Upper lobe of left lung (tissue), 6 donors: ENCODE measurements at places on chromosomes 11 and 22.

DNA sequence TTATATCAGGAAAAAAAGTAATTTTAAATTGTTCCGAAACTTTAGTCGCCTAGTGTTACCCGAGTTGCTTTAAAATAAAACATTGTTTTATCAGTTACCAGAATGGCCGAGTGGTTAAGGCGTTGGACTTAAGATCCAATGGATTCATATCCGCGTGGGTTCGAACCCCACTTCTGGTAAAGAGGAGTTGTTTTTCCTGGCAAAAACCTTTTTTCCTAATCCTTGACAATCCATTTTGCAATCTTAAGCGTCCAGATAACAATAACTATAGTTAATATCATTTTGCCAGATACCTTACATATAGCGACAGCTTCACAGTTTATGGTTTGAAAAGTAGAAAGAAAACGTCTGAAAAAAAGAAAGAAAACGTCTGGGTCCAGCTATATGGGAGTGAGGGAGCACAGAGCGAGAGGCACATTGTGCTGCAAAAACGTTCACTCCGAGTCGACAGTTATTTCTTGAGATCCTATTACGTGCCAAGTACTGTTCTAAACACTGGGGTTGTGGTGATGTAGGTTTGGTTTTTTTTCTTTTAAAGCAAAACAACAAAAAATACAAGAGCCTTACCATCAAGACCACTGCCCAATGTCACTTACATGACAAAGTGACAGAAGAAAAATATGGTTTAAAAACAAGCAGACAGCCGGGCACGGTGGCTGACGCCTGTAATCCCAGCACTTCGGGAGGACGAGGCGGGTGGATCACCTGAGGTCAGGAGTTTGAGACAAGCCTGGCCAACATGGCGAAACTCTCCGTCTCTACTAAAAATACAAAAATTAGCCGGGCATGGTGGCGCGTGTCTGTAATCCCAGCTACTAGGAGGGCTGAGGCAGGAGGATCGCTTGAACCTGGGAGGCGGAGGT, 40.6 kb downstream of the OR4D9 start:
- peaks cover 23% of the 10 kb centered on the region for H3K4me1 ChIP-seq
- no peaks in the 10 kb centered on the region for H3K36me3 ChIP-seq
- DNase-seq = no peak
- H3K27ac ChIP-seq = peak overlapping the region; percentile 88
- peak overlapping the region; percentile 55 for H3K4me3 ChIP-seq

DNA sequence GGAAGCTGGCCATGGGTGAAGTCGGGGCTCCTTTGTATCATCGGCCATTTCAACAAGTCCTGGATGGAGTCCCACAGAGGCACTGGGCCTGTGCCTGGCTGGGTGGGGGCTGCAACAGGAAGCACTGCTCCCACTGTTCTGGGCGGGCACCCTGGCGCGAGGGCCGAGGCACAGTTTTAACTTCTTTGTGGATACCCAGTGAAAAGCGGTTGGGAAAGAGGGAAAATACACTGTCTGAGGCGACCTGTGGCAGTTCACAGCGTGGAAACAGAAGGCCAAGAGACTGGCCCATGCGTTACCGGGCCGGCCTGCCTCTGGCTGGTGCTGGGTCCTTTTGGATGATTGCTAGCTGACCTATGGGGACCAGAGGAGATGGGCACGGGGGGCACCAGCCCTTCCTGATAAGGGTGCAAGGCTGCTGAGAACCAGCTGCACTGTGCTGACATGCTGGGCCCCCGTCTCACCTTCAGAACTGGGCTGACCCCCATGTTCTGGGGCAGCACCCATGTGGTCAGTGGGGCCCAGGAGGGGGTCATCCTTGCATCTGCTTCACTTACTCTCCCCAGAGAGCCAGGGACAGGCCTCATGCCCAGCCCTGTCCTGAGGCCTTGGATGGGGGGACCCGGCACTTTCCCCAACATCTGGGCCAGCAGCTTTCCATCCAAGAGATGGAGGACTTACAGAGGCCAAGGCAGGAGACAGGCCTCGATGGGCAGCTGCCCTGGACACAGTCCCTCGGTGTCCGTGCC, 4.2 kb downstream of the OVOL1 start:
- DNase-seq = no peak
- peaks cover 26% of the 10 kb centered on the region for H3K4me1 ChIP-seq
- H3K36me3 ChIP-seq = no peaks in the 10 kb centered on the region
- peaks cover 2% of the 10 kb centered on the region for H3K27me3 ChIP-seq
- no peak overlapping the region for H3K4me3 ChIP-seq

DNA sequence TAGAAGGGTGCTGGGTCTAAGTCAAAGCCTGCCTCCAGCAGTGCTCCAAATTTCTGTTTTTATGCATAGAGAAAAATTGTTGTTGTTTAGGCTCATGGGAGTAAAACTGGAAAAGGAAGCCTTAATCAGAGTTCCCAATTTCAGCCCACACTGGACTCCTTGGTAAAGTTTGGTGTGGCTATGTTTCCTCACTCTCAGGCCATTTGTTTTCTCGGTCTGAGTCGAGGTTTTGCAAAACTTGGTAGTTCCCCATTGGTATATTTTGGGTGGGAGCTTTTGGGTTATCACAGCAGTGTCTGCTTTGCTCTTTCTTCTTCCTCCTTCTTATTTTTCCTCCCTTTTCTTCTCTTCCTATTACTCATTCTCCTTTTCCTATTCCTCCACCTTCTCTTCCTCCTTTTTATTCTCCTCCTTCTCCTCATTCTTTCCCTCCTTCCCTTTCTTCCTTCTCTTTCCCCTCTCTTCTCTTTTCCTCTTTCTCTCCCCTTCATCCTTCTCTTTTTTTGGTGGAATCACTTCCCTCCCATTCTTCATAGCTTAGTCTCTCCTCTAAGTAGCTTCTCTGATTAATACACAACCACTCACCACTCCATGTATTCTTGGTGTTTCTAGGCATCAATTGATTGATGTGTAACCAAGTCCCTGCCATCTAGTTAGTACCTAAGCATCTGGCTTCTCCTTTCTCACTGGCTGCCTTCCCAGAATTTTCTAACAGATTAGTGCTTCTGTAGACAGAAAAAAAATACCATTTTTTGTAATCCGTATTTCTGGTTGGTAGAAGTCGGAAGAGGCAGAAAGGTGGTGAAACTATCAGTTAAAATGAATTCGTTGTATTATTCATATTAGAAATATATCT, 10.1 kb downstream of the SLC5A1 start:
- H3K27me3 ChIP-seq = no peaks in the 10 kb centered on the region
- no peaks in the 10 kb centered on the region for H3K36me3 ChIP-seq
- no peak overlapping the region for H3K27ac ChIP-seq
- H3K4me3 ChIP-seq = no peak overlapping the region

GRCh38 chr11:1388763-1389102, 1.0 kb upstream of the BRSK2 start:
- DNase-seq = no peak
- H3K27ac ChIP-seq = no peak overlapping the region
- H3K27me3 ChIP-seq = no peaks in the 10 kb centered on the region
- peaks cover 21% of the 10 kb centered on the region for H3K4me1 ChIP-seq
- peak overlapping the region; percentile 50 for H3K4me3 ChIP-seq

- no peak overlapping the region for H3K4me3 ChIP-seq
- H3K27ac ChIP-seq = no peak overlapping the region
- no peak for DNase-seq
- H3K4me1 ChIP-seq = no peaks in the 10 kb centered on the region
- peaks cover 4% of the 10 kb centered on the region for H3K36me3 ChIP-seq
- H3K27me3 ChIP-seq = no peaks in the 10 kb centered on the region
Observed at GRCh38 chr22:25051983-25052710, 99.6 kb downstream of the KIAA1671 start.

GRCh38 chr11:62680825-62681240, 2.0 kb upstream of the UBXN1 start:
- H3K4me1 ChIP-seq = peaks cover 43% of the 10 kb centered on the region
- H3K4me3 ChIP-seq = no peak overlapping the region

GRCh38 chr22:35656284-35656752, 8.1 kb downstream of the APOL6 start:
- H3K4me1 ChIP-seq = peaks cover 17% of the 10 kb centered on the region
- H3K27me3 ChIP-seq = no peaks in the 10 kb centered on the region
- H3K36me3 ChIP-seq = peaks cover 34% of the 10 kb centered on the region
- DNase-seq = no peak
